ENCODE measurements at places on chromosomes 5 and 9.

DNA sequence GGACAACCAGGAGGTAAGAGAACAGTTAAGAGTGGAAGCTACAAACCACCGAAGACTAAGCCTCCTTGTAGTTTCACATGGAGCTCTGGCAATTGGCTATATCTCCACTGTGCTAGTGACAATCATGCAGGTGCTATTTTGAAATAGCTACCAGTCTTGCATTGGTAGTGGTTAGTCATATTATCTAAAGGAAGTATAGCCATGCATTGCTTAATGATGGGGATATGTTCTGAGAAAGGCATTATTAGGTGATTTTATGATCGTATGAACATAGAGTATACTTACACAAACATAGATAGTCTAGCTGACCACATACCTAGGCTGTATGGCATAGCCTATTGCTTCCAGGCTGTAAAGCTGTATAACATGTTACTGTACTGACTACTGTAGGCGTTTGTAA is 28.4 kb downstream of the HSDL2 start:
- DNase-seq: no peak

DNA sequence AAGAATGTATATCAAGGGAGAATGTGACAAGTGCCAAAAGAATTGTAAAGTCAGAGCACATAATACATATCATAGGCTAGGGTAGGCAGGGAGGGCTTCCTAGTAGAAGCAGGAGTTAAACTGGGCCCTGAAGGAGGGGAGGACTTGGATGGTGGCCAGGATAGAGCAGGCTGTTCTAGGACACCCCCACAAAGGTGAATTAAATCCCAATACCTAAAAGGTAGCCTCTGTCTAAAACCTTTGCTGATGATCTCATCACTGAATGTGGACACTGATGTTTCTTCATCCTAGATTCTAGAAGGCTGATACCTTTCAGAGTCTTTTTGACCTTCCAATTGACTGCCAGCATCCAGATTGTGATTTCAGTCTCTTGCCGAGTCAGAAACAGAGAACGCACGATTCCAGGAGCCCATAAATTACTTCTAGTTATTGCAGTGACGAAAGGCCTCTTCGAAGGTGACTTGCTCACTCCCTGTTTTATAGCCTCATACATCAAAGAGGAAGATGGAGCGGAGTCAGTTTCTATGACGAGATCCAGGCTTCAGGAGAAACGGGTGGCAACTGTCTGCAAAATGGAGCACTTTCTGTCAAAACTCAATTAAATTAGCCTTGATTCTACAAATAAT is 43.2 kb downstream of the KIF4B start:
- DNase-seq: no peak

- DNase-seq: peak; percentile 77
Observed at GRCh38 chr5:127785098-127785927, 82.1 kb downstream of the CCDC192 start.

- peak; percentile 53 for DNase-seq
Observed at GRCh38 chr9:124320062-124320973, 62.6 kb downstream of the NEK6 start.

- DNase-seq: no peak
Observed at GRCh38 chr5:124393584-124394379, 352.7 kb downstream of the ZNF608 start.

DNA sequence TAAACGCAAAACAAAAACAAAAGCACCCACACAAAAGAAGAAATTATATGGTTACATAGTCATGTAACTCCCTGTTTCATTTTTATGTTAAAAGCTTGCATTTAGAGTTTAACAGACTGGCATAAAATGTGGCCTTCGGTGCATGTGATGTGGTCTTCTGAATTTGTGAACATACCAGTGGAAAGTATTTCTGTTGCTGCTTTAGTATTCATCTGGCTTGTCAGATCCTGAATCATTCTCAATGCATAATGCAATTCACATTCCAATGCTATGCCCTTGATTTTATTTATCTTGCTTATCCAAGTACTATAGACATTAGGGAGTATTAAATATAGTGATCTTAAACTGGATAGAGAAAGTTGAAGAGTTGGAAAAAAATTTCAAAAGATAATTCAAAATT is 740.2 kb upstream of the ZNF608 start:
- DNase-seq: peak; percentile 81

- no peak for DNase-seq
Observed at GRCh38 chr9:119601632-119602031, 232.4 kb upstream of the BRINP1 start.

DNA sequence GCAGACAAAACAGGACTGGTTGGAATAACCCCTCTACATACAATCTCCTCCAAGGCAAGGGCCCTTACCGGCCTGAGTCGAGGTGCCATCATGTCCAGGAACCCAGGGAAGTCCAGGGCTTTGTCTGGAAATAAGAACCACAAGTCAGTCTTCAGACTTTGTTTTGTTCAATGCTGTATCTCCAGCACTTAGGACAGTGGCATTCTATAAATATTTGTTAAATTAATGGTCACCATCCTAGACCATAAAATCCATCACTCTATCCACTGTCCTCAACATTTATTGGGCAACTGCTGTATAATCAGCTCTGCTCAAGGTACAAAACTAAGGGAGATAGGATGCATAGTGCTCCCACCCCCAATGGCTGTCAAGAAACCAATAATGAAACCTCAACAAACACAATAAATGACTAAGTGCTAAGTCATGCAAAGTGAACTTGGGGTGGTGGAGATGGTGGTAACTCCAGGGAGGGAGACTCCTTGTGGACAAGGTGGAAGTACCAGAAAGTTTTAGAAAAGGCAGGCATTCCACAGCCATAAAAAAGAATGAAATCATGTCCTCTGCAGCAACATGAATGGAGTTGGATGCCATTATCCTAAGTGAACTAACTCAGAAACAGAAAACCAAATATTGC is 5.0 kb downstream of the RELL2 start:
- peak; percentile 14 for DNase-seq

DNA sequence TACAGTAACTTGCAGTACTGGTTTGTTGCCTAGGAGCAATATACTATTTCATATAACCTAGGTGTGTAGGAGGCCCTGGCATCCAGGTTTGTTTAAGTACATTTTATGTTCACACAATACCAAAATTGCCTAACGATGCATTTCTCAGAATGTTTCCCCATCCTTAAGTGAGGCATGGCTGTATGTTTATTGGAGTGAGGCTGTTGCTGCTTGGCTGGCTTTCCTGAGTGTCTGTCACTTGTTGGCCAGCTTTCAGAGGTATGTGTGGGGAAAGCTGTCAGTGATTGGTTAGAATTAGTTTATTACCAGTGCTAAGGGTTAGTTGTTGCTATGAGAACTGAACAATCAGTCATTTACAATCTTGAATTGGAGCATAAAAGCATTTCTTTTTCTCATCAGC is 154.1 kb upstream of the CDH12 start:
- DNase-seq: peak; percentile 29

- DNase-seq: peak; percentile 91
Observed at GRCh38 chr9:3894772-3895171, 369.0 kb upstream of the RFX3 start.

- no peak for DNase-seq
Observed at GRCh38 chr9:109408759-109409462, 88.1 kb upstream of the EPB41L4B start.

- no peak for DNase-seq
Observed at GRCh38 chr9:14993901-14994554, 83.8 kb upstream of the FREM1 start.

DNA sequence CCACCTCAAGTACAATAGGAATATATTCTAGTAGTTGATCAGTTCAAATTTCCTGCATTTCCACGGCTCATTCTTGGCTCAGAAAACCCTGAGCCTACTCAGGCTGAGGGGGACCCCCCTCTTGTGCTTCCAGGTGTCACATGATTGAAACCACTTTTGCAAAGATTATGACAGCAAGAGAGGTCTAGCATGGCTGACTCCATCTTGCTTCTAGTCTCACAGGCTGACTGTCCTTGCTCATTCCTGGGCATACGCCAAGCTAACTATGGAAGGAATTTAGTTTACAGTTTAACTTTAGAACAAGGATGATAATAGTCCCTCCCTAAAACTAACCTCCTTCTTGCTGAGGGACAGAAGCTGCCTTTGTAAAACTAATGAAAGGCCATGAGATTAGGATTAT is 154.1 kb downstream of the SNX18 start:
- peak; percentile 28 for DNase-seq

DNA sequence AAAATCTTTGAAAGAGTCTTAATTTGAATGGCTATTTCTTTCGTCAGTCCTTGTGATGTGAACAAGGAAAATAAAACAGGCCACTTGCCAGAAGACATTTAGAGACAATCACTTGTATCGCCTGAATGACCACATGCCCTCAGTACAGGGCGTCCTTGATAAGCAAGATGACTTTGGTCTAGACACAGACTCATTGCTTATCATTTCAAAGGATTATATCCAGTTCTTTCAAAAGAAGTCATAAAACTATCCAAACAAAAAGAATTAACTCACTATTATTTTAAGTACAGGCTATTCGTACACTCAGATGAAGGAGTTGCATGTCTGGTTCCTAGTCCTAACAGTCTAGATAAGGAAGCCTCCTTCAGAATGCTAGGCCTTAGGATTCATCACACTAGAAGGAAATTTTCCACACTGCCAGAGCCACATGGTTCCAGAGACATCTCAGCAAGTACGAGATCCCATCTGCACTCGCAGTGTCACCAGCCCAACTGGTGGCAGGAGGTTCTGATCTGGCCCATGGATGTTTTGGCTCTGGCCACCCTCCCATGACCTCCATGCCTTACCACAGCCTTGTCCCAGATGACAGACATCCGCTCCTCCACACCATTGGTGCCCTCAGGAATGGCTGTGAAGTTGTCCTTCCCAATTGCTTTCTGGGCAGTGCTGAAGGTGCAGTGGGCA is 109.6 kb downstream of the DPYSL3 start:
- DNase-seq: no peak

DNA sequence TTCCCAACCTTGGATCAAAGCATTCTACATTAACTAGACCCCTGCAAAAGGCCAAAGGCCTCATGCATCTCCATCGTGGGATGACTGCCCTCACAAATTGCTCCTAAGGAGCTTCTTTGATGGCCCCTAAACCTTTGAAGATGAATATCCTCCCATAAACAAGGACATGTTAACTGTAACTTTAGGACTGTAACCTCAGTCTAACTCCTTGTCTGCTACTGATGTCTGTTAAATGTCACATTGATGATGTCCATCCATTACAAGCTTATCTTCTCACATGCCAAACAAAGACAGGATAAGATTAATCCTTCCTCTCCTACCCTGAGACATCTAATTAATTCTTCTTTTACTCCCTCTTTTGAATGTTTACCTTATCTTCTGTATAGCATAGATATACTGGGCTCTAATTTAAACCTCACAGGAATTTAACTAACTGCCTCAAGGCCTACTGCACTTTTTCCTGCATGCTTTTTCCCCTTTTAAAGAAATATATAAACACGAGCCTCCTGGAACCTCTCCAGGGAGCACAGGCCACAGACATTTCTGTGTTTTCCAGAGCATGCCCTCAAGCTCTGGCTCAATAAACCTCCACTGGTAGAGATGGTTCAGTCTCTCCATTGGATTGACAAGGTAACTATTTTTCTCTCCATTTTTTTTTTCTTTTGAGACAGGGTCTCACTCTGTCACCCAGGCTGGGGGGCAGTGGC is 90.6 kb upstream of the SLC25A48 start:
- no peak for DNase-seq

GRCh38 chr5:40937075-40937474 is 27.8 kb downstream of the C7 start:
- no peak for DNase-seq

DNA sequence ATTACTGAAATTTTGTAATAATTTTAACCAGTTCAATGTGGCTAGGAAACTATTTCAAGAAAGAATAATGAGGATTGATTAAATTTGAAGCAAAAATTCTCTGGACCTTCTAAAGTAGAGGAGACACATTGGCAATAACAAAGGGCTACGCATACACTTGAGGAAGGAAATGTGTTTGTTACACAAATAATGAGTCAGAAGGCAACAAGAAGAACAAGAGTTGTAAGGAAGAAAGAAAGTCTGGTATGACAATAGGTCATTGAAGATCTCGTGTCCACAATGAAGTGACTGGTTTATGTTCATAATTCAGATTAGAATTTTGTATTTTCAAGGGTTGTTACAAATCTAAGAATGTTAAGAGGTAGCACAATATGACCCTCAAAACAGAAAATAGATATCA is 25.8 kb downstream of the ST8SIA4 start:
- no peak for DNase-seq

- DNase-seq: no peak
Observed at GRCh38 chr5:10562201-10563109, 1.4 kb upstream of the ANKRD33B start.

DNA sequence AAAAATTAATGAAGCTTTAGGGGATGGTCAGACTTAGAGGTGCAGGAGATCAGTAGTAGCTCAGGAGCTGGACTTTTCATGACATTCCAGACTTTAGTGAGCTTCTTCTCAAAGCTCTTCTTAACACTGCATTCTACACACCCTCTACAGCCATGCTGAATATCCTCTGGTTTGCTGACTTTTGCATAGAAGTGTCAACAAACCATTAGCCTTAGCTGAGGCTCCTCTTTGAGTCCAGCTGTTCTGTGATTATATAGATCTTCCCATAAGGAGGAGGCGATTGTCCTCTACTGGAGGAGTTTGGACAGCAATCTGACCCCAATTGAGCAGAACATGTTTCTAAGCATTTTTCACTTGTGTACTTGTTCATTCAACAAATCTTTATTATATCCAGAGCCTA is 75.0 kb upstream of the RUSC2 start:
- no peak for DNase-seq

GRCh38 chr9:29750062-29750461 is 2176.8 kb upstream of the C9orf72 start:
- DNase-seq: no peak

Data from fibroblast of gingiva (primary cell).